ENCODE measurements at places on chromosomes 5 and 9.

- DNase-seq = no peak
These were observed 15.4 kb downstream of the TRAF2 start for GRCh38 chr9:136901516-136902258.

DNA sequence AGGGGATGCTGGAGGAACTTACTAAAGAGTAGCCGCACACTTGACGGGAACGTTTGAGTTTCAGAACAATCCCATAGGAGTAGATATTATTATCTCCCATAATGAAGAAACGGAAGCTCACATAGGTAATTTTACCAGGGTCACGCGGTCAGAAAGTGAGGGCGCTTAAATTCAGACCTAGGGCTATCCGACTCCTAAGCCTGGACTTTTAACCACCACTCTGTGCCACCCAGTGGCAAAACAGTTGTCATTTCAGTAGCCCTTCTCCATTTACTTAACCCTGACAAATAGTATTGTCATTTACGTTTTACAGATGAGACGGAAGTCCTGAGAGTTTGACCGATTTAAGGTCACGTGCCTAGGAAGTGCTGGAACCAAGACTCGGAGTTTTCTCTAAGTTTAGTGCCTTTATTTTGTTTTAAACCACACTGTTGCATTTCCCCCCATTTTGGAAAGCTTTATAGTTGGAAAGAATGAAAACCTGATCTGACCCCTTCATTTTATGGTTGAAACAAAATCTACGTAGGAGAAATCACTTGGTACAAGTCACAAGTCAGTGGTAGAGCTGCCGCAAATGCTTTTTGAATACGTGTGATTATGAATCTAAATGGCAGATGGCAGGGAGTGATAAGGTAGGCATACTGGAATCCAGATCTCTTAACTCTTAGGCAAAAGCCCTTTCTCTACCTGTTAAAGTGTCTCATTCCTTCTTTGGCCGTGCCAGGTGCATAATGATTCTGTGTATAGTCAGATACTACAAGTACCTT is 650 bp downstream of the MRRF start:
- DNase-seq = no peak

GRCh38 chr5:141672071-141672840 is 9.8 kb downstream of the ARAP3 start:
- DNase-seq = no peak

DNA sequence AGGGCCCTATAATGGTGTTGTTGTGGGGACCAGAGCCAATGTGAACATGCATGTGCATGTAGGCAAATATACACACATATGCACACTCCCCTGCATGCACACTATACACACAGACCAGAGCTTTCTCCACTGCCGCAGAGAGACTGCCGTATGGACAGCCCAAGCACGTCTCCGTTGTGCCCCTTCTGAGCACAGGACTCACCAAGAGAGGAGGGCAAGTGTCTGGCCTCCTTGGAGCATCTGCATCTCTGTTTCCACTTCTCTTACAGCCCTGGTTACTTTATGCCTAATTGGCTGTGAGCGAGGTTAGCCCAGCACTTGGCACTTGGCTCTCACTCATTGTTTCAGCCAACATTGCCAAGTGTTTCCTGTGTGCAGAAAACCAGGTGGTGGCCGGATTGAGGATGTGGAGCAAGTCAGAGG is 30.4 kb downstream of the CSF2 start:
- no peak for DNase-seq

GRCh38 chr5:81778642-81779041 is 27.7 kb upstream of the SSBP2 start:
- DNase-seq = no peak

DNA sequence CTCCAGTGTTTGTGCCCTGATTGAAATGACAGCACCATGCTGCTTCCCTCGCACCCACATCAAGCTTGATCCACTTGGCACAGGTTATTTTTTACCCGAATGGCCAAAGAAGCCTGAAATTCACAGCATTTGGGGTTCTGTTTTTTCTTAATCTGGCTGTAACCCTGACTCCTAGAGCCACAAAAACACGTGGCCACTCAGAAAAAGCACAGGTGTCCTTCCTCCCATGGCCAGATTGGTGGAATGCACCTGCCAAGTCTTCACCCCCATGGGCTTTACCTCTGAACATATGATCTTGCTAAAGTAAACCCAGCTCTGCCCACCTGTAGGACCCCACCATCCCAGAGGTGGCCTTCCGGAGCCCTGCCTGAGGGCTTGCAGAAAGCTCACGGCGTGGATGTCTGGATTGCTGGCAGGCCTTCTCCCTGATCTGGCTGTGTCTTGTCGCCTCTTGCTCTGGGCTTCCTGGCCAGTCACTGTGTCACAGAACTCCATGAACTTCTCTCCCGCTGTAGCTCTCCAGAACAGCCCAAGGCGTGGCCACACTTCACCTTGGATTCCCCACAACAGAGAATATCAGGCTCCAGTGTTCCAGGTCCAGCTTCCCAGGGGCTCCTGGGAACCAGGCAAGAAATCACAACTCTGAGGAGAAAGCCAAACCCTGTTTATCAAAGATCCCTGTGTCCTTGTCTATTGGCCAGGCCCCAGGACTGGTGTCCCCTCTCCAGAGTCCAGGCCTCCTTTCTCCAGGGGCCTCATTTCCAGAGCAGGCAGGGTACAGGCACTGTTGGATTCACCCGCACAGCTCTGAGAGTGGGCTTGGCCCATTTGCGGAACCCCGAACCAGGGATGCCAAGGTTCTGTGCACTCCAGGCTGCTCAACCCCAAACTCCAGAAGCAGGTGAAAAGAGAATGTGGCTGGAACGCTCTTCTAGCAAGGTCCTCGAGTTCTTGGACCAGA is 272.5 kb downstream of the SYK start:
- no peak for DNase-seq

DNA sequence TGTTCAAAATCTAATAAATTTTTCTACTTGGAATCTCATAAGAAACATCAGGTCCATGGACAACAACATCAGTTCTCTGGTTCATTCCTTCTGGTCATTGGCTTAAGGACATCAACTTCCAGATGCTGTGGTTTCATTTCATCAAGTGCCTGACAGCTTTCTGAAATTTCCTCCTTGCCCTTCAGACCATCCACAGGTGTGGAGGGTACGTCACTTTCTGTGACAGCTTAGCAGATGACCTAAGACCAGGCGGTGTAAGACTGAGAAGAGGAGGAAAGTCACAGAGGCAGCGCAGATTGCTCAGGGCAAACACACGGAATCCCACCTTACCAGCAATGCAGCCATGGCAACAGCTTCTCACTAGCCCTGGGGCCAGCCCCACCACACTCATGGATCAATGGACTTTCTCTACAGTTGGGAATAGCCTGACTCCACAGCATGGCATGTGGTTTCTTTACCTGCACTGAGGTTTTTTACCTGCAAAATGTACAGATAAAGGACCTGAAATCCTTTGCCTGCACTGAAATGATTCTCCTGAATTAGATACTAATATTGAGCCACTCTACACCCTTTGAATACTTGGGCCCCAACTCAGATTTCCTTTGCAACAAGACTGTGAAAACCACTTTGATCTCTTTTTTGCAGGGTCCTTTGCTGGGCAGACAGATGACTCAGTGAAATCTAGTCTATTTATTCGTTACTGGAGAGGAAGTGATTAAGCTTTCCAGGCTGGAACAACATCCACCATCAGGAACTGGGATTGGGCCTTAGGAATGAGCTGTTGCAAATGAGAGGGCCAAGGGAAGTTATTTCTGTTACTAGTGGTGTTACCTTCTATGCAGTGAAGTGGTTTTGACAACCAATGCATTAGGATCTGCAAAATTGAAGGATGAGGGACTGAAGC is 26.9 kb downstream of the TICAM2 start:
- DNase-seq = no peak

- DNase-seq = no peak
These were observed 68.6 kb upstream of the STARD4 start for GRCh38 chr5:111580956-111581355.

GRCh38 chr9:16544842-16545241 is 325.6 kb downstream of the BNC2 start:
- no peak for DNase-seq

DNA sequence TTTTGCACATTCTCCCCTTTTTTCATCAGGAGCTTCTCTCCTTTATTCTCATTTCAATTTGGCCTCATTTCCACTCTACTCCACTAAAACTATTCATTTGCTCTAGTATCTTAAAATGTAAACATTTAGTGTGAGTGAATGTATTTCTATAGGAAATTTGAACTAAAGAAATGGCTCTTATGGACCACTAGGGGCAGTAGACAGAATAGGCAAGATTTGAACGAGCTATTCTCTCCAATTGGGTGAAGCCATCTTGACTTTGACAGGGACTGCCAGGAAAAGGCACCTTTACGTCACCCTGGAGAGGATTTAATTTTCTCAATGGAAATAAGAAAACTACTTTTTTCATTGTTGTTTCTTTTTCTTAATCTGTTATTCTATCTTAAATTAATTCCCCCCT is 666.3 kb downstream of the DNAH5 start:
- DNase-seq = no peak

DNA sequence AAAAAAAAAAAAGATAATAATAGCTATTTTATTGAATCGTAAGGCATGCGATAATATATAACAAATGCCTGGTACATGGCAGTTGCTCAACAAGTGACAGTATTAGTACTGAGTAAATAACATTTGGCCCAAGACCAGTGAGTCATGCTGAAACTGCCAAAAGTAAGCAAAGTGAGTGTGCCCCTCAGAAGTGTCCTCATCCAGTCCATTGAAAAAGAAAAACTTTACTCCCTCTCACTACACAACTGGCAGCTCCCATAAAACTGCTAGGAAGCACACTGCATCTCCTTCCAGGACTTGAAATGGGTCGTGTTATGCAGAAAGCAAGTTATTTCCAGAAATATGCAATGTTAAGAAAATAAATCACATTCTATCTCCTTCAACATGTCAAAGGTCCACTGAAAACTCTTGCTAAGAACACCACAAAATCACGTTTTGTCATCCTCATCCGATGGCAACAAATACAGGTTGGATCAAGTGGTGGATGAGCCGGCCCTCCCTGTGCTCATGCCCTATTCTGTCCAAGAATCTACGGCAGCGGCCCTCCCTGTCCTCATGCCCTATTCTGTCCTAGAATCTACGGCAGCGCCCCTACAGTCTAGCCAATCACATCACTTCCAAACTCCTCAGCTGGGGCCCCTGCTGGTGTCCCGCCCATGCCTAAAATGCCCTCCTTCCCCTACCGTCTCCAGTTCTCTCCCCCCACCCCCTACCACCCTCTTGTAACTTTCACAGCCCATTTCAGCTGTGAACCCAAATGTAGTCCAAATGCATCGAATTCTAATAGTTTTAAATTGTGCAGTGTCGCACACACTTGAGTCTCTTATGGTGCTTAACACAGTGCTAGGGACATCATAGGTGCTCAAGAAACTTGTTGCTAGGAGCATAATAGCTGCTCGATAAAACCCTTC is 12.5 kb downstream of the PTCH1 start:
- DNase-seq = no peak

DNA sequence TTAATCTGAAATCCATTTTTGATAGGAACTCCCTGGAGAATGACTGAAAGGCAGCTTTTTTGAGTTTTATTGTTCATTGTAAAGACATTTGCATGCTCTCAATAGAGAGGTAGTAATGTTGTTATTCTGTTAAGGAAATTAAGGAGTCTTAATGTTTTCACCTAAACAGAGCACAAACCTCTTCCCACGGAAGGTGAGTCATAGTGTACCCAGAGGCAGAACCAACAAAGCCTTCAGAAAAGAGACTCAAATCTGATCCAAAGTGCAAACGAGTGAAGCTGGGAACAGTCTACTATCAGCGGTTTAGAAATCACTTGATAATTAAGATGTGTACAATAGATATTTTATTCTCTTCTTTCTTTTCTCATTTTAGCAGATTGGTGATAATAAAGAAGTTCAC is 470.5 kb downstream of the PLK2 start:
- DNase-seq = no peak

- no peak for DNase-seq
These were observed 189.7 kb downstream of the MEF2C start for GRCh38 chr5:88693071-88693932.

- DNase-seq = no peak
These were observed 7.0 kb downstream of the MYMK start for GRCh38 chr9:133517711-133518110.

GRCh38 chr5:122183098-122183787 is 53.9 kb downstream of the ZNF474 start:
- no peak for DNase-seq

DNA sequence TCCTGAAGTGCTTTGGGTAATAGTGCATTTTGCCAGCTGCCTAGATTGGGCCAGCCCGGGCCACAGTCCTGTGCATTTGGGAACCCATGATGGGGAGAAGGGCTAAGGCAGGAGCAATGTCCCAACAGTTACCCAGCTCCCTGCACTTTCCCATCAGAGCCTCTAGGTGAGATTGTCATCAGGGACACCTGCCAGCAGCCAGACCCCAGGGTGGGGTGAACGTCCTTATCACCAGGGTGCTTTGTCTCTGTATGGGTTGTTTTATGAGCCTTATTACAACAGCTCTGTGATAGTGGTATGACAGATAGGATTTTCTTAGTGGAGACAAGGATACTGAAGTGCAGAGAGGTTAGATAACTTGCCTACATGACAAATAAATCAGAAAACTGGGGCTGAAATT is 365.7 kb downstream of the OSTF1 start:
- no peak for DNase-seq

DNA sequence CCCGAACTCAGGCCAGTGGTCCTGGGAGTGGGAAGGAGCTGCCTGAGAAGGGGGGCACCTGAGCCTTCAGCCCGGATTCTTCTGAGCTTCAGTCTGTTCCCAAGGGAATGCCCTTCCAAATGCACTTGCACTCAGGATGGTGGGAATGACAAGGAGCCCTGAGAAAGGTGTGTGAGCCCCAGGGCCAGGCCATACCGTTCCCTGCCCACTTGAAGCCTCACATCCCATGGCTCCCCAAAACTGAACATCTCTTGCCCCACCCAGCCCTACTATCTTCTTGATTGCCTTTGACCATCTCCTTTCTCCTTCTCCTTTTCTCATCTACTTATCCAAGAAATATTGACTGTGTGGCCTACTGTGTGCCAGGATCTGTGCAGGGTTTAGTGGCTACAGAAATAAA is 84.4 kb upstream of the HSPA9 start:
- DNase-seq = no peak
